8988T (cell line): ENCODE measurements at places on chromosomes 11 and 22.

DNA sequence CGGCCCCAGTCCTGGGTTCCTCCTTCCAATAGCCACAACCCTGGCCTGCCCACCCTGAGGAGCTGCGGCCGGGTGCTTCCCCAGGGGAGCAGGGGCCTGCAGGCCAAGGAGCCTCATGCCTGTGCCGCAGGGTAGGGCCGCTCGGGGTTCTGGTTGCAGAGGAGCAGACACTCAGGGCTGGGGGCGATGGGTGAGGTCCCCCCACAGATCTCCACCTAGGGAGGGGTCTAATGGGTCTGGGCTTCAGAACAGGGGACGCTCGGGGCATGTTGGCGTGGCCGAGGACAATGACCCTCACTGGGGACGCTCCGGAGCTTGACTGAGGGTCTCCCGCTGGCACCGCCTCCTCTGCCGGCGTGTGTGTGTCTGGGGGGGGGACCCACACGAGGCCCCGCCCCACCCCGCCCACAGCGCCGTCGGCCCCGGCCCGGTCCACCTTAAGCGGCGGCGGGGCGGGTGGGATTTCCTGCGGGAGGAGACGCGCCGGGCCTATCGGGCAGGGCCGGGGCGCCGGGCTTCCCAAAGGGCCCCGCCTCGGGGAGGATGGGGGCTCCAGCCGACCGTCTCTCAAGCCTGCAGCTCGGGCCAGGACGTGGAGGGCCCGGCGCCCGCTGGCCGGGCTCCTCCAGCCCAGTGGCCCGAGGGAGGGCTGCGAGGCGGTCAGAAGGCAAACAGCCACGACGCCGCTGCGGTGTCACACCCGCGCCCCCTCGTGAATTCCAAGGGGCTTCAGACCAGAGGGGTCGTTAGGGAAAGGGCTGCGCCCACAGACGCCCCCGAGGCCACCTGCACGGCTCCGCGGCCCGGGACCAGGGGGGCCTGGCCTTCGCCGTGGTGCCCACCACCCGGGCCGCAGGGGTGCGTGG, 640 bp upstream of the ZDHHC8 start:
- peak; percentile 74 for DNase-seq

DNA sequence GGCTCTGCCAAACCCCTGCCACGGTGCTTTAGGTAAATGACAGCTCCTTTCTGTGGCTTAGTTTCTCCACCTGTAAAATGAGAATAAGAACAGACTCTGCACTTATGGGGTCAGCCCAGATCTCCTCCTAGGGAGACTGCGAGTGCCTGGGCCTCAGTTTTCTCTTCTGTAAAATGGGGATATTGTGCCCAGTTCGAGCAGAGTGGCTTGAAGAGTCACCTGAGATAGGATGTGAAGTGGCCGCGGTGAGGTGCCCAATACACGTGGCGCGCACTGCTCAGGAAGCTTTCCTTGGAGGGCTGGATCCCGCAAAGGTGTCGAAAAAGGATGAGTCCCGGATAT, 473 bp upstream of the EMID1 start:
- DNase-seq: no peak

DNA sequence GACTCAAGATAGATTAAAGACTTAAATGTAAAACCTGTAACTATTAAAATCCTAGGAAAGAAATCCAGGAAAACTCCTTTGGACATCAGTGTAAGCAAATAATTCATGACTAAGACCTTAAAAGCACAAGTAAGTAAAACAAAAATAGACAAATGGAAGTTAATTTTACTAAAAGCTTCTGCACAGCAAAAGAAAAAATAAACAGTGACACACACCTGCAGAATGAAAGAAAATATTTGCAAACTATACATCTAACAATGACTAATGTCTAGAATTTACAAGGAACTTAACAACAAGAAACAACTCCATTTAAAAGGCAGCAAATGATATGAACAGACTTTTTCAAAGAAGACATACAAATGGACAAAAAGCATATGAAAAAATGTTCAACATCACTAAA, 359.1 kb downstream of the LUZP2 start:
- DNase-seq: no peak

DNA sequence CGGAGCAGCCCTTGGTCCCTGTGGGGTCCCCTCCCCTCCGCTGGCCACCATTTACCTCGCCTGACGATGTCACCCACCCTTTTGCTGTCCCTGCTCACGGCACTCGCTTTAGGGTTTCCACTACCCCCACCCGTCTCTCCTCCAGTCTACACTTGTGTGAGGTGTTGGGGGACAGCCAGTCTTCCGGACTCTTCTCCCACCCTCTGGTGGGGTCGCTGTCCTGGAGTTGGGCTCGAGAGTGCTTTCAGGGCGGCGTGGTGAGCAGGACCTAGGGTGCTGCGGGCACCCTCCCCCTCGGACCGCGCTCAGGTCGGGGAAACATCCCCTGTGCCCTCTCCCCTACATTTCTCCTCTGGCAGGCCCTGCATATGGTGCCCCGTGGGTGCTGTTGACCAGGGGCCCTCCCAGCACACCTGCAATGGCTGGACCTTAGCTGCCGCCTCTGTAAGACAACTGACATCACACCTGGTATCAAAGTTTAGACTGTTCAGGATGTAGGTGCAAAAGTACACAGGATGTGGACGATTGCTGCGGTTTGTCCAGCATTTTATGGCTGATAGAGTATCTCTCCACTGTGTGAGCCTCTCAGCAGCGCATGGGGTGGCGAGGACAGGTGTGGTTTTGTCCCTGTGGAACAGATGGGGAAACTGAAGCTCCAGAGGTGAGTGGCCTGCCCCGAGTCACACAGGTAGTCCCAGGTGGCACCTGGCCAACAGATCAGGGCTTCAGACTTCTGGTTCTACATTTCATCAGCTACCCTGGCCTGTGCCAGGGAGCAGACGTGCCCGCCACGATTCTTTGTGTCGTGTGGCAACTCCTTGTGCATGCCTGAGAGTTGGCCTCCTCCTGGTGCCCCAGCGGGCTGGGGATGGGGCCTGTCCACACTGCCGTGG, 1.2 kb downstream of the GRK2 start:
- DNase-seq: no peak

DNA sequence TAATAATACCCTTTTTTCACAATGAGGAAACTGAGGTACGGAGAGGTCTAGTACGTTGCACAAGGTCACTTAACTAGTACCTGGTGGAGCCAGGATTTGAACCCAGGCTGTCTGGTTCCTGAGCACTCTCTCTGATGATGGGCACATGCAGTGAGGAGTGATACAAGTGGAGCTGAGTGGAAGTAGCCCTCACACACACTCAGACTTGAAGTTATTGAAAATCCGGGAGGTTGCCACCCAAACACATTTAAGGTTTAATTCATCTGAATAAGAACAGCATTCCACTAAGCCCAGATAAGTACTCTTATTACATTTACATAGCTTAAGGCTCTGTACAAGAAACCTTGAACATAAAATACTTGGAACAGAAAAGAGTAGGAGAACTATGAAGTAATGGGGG, 4.8 kb downstream of the GRAP2 start:
- DNase-seq: no peak

GRCh38 chr11:65425105-65425970, 2.7 kb downstream of the NEAT1 start:
- no peak for DNase-seq

GRCh38 chr11:1573077-1573902, 1.2 kb upstream of the DUSP8 start:
- DNase-seq: peak; percentile 35

DNA sequence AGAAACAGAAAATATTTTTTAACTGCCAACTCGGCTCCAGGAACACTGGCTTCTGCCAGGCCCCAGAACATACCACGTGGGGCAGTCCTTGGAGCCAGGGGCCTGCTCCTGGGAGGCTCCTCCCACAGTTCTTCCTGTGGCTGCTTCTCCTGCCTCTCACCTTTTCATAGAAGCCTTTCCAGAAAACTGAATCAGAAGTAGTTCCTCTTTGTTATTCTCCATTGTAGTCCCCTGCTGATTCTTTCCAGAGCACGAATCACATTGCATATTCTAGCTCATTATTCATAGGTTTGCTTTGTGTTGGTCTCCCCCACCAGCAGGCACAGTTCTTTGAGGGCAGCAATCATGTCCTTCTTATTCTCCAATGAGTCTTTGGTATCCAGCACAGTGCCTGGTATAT, 106.0 kb downstream of the EFCAB6 start:
- DNase-seq: no peak

DNA sequence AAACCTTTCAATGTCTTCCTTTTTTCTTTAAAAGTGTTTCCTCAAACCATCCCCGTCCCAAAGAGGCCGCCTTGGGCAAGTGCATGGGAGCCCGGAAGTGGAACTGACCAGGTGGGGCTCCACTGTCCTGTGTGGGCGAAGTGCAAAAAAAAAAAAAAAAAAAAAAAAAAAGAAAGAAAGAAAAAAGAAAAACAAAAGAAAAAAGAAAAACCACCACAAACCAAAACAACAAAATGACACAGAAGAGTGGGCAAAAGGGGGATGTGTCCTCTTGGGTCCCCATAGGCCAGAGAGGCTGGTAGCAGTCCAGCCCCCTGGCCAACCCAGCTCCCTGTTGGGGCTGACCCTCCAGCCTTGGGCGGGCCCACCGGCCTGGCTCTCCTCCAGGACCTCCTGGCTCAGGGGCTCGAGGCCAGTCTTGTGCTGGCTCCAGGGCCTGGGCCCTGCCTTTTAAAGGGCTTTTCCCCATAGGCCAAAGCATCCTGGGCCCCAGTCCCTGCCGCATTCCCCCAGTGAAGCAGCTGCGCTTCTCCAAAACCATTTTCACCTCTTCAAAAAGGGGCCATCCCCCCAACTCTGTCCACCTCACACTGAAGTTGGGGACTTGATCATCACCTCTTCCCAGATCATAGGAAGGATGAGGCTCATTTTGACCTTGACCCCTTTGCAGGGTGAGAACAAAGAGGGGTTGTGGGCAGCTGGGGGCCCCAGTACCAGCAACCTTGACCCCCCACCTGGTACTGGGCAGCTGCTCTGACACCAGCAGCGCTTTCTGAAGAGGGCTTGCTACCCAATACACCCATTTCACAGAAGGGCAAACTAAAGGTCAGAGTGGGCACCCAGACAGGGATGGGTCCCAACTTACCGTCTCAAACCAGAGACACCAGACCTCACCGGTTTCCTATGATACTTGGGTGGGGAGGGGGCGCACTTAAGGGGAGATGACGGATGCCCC, 9.4 kb downstream of the CBX6 start:
- no peak for DNase-seq

DNA sequence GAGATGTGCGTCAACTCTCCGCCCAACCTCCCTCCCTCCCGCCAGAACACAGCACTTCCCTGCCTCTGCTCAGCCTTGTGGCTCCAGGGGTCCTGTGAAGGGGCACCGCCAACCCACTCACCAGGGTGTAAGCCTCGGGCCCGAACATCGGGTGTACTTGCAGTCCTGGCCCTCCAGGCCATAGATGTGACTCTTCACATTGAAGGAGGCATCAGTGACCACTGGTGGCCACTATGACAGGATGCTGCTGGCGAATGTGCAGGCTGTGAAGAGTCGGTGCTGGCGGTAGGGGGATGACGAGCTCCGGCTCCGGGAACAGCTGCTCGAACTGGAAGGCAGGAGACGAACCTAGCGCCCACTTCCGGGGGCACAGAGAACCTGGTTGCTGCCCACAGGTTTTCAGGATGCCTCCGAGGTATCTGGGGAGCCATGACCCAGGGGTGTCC, 97.4 kb downstream of the MED15 start:
- no peak for DNase-seq

DNA sequence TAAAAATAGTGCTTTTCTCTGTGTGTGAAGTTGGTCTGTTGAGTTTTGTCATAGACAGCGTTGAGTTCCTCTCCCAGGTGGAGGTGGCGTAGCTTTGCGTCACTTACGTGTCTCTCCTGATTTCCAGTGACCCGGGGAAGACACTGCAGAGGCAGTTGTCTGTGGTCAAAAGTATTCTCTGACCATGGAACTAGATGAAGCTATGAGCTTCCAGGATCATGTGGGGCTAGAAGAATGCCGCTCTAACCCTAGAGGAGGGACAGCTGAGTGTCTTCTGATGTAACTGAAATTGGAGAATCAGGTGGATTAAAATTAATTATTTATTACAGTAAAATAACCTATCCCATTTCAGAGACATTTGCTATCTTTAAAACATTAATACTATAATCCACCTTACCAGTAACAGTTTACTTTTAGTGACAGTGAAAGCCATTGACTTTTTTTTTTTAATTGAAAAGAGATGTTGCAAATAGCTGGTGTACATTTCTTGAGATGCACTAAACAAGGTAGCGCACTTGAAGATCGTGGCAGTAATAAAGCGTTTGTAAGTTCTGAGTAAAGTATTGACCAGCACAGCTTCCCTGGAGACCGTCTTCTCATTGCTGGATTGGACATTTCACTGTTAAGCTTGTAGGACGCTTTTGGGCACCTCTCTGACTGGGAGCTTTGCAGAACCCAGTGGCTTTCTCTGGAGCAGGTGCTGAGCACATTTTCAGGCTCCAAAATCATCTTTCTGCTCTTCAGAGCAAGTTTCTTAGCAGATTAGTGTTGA, 9.7 kb downstream of the CAT start:
- DNase-seq: no peak

DNA sequence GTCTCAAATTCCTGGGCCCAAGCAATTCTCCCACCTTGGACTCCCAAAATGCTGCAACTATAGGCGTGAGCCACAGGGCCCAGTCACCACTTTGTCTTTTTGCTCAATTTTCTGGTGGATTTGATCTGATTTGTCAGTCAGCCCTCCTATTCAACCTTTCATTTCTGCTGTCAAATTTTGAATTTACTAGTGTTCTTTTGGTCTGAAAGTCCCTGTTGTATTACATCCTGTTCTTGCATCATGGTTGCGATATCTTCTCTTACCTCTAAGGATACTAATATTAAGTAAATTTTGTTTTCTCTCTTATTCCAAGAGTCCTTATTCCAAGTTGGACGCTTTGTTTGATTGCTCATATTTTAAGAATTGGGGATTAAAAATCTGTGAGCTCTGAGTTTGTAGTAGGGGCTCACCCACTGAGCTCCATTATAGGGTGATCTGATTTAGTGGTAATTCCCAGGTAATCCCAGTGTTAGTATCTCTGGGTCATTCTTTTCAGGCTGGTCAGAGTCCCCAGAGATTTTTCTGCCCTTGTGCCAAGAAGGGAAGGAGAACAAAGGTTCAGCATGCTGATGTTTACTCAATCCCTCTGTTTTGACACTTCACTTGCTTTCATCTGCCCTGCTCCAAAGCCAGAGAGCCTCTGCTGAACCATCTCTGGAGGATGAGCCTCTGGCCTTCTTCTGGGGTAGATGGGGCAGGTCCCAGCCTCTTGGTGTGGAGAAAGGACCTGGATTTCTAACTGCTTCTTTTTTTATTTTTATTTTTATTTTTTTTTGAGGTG, 10.0 kb downstream of the UPB1 start:
- no peak for DNase-seq

- no peak for DNase-seq
Observed at GRCh38 chr11:261624-262023, 16.6 kb upstream of the NLRP6 start.

DNA sequence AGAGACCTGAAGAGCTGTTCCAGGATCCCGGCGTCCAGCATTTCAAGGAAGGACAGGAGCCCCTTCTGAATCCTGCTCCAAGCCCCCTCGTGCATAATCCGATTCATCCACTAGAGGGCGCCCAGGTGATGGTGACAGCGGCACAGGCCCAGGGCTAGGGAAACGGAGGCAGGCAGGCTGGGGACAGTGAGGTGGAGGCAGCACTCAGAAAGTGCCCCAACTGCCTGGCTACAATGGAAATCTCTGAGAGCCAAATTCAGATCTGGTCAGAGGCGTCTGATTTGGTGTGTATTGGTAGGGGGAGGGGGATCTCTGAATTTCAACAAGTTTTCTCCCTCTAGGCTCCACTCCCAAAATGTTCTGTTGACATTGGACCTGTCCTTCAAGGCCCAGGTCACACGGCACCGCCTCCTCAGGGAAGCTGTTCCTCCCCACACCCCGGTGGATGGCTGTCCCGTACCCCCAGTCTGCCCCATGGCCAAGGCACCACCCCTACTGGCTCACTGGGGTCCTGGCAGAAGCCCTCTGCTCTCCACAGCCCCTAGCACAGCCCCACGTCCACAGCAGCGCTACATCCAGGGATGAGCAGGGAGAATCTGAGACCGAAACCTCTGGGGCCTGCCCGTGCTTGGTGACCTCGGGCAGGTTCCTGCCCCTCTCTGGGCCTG, 142.9 kb downstream of the CRYBB2 start:
- peak; percentile 71 for DNase-seq
